ENCODE measurements at places on chromosomes 4 and X.

DNA sequence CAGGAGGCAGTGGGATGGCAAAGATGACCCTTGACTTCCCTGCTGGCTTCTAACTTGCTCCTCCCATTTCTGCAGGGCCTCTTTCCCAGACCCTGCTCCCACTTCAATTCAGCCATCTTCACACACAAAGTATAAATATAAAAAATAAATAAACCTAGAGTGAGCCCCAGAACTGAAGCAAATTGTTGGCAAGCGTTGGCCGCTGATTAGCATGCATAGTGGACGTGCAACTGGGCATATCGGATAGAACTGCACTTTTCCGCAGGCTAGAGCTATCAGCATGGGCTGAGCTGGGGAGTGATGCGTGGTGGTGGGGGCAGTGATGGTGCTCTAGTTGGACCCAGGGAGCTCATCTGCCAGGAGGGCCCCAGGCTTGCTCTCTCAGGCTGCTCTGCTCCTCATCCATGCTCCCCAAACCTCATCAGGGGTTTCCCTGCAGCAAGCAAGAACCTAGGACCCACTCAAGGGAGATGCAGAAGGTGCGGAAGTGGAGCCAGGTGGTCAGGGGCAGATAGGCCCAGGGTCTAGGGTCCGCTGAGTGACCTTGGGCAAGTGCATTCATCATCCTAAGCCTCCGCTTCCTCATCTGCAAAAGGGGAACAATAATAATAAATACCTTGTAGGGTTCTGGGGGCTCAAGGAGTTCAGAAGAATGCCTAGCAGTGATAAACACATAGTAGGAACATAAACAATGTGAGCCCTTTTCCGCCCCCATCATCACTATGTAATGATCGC, 146.8 kb upstream of the PJA1 start:
- DNase-seq = no peak

DNA sequence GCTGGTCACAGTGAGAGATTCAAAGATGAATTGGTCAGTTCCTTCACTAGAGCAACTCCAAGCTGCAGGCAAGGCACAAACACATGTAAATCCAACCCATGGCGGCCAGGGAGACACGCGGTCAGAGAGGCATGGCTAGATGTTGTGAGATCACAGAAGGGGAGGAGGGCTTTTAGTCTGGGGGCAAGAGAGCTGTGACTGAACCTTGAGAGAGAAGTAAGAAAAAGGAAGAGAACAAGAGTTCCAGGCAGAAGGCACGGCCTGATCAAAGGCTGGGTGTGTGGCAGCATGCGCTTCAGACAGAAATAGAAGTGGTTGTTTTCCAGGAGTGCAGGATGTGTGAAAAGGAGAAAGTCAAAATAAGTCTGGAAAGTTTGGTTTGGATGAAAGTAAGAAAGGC, 15.9 kb downstream of the CCDC149 start:
- no peak for DNase-seq

DNA sequence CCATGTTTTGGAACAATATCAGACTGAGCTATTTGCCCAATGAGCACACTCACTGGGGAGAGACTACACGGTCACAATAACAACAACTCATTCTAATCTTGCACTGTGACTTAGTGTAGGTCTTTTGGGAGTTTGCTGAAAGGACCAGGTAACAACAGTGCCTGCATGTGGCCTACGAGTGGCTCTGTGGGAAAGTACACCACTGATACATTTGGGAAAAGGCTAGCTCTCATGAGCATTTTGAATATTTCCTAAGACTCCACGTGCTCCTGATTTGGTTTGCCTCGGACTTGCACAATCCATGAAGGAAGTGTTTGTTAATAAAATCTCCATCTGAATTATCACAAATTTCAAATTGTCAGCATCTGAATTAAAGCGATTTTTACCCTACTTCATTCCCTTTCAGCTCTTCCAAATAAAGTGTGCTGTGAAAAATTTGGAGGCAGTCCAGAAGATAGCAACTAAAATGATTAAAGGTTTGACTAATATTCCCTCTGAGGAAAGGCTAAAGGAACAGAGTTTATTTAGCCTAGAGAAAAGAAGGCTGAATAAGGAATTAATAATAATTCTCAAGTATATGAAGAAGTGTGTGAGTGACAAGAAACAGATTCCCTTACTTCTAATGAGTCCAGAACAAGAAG, 406.4 kb downstream of the PPARGC1A start:
- DNase-seq = no peak

DNA sequence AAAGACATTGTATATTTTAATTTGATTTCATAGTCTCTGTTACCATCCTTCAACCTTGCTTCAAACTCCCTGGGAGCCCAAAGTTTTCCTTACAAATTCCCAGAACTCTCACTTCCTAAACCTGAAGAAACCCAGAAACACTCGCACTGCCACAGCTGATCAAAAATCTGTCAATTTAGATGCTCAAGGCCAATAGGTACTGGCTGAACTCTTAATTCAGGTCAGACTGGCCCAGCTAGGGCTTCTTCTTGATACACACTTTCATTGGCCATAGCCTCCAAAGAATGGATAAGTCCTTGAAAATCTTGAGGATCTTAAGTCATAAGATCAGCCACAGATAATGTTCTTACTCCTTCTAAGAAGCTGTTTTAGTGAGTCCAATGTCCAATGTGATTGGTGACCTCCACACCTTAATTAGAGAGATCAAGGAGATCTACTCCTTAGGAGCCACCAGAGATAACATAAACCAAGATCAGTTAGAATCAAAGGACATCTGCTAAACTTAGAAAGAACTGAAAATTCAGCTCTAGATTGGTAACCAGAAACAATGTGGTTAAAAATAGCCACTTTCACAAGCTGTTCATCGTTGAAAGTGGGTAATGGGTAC, 51.5 kb downstream of the ACSL4 start:
- DNase-seq = no peak

- DNase-seq = peak; percentile 63
Measured at GRCh38 chr4:40749717-40750460, at the start of gene NSUN7. Gene NSUN7, plus strand, starts transcription at chr4:40749955. Its CDS starts 739 bp downstream, at chr4:40750694.
